Fibroblast of skin of right quadriceps (primary cell): ENCODE measurements at places on chromosomes 13 and 19.
A peak's percentile ranks its signal among the peaks of the same experiment; 100 is the strongest.

- no peak for DNase-seq
Measured at GRCh38 chr19:14553042-14553938, 18.6 kb downstream of the NDUFB7 start.

DNA sequence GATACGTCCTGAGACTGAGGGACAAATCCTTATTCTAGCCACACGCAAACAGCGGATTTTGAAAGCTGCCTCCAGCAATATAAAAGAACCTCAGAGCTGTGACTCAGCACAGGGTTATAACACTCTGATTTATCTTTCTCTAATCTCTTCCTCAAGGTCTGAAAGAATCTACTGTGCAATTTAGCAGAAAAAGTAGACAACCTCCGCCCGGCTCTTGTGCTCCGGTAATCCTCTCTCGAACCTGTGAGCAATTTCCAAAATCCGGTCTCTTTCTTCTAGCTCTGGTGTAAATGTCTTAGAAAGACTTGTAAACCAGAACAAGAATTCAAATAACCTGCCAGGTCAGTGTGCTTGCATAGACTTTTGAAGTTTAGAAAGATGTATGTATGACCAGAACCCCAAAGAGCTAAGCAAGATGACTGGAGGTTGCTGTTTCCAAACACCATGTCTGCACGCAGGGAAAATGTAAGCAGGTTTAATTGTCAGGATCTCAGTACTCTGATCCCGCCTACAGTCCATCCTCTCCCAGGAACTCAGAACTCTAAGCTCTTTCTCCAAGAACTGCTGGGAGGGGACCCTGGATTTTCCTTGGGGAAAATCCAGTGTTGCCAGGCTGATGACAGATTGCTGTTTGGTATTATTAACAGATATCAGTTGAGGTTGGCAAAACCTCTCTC, 338.1 kb downstream of the RFC3 start:
- peak; percentile 61 for DNase-seq

- peak; percentile 53 for DNase-seq
Measured at GRCh38 chr13:43057653-43058317, 34.4 kb downstream of the DNAJC15 start.

GRCh38 chr19:3110126-3110825, 16.1 kb downstream of the GNA11 start:
- no peak for DNase-seq

DNA sequence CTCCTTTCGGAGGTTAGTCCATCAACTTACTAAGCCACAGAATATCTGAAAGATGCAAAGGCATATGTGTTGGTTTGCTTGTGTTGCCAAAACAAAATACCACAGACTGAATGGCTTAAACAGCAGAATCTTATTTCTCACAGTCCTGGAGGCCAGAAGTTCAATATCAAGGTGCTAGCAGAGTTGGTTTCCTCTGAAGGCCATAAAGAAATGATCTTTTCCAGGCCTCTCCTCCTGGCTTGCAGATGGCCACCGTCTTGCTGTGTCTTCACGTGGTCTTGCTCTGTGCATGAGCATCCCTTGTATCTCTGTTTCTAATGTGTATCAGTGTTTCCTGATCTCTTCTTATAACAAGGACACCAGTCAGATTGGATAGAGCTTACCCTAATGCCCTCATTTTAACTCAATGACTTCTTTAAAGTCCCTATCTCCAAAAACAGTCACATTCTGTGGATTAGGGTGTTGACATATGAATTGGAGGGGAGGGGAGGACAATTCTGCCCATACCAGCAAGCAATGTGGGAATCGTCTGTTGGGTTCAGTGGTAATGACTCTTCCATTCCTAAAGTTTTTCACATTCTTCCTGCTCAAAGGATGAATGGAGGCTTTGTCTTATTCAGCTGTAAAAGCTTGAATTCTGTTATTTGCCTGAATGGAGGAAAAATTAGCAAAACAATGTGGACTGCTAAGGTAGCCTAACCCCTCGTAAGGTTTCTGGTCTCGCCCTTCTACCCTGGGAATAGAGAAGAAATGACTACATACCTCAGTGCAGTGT, 715.7 kb downstream of the DIAPH3 start:
- peak; percentile 75 for DNase-seq
